ENCODE measurements at places on chromosomes 3 and 15. TPM values are rescaled to one million over a fixed set of nuclear protein-coding genes. Genes with fewer than 3 reads are reported as not detected.

CHRD gene
- not detected for total RNA-seq

NR1D2 gene
- total RNA-seq = 10.5 TPM

CHRFAM7A gene
- total RNA-seq = 0.33 TPM

MEGF11 gene
- not detected for total RNA-seq

HOMER2 gene
- total RNA-seq = 30.0 TPM

GRCh38 chr3:195356151-195357086 lies 85.5 kb upstream of the XXYLT1 start:
- no peak for DNase-seq

DNA sequence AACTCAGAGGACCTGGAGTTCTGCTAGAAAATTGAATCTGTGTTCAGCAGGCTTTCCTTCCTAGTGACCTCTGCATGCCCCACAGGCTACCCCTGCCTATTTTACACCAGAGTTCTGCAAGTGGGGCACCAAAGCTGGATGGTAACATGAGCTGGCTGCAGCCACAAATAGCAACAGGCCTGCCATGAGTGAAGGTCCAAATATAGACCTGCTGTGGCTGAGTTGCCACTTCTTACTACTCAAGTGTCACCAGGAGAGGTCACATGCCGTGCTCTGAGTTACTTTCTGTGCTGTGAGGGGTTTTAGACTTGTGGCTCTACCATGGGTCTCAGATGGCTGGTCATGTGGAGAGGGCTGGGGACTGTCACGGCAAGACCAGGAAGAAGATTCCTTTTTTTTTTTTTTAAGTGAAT lies at the start of gene FSD2:
FSD2 (minus strand) TSS at position 76 of the 413 bp plus-strand sequence. CDS start 18,679 bp downstream, outside the sequence.
- no peak for DNase-seq

GRCh38 chr3:141228395-141228794 lies 3.2 kb upstream of the PXYLP1 start:
- DNase-seq = no peak

- DNase-seq = peak; percentile 29
These were observed 43.1 kb upstream of the WDR5B start for GRCh38 chr3:122458992-122459391.

DNA sequence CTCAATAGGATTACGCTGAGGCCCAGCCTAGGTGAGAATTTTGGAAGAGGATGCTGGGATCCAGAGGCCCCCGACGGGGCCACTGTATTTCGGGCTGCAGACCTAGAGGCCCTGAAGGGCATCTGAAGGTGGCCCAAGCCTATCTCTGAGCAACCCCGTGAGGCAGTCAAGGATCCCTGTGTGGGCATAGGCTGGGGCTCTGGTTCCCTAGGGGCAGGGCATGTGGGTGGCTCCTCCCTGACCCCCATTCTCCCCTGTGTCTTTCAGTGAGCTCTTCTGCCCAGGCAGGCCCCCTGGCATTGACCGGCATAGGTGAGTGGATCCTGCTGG lies 216.0 kb downstream of the SNRPN start:
- DNase-seq = no peak

- peak; percentile 15 for DNase-seq
These were observed 98.9 kb downstream of the ULK4 start for GRCh38 chr3:41863024-41863423.

- DNase-seq = no peak
These were observed 78.5 kb downstream of the TCF12 start for GRCh38 chr15:56996746-56997470.

- peak; percentile 3 for DNase-seq
These were observed 67.6 kb downstream of the TUSC7 start for GRCh38 chr3:116776880-116777785.

DNA sequence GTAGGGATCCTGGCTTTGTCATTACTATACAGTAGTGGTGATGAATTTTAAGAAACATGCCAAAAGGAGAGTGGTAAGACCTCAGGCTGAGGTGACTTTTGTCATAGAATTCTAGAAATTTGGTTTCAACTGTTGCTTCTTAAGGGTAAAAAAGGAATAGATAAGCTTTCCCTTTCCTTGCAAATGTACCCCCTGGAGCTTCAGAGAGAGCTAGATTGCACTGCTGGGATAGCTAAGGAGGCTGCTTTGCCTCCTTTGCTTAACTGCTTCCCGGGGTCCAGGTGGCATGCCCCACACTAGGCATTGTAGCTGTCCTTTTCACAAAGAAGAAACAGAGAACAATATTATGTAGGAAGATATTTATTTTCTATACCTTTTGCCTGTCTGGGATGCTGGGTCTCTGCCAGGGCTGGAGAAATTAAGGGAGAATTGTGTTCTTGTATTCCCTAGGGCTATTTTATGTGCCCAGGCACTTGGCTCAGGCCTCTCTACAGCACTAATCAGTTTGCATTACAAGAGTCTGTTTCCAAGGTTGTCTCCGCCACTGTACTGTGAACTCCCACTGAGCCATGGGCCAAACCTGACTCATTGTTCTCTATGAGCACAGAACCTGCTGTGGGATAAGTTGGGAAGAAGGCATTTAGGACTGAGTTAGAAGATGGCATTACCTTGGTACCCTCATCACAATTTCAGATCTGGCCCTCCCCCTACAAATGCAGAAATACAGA lies 460.0 kb downstream of the PDCD6IP start:
- no peak for DNase-seq
